AG10803 (cell line): ENCODE measurements at places on chromosomes 6 and 20.

DNA sequence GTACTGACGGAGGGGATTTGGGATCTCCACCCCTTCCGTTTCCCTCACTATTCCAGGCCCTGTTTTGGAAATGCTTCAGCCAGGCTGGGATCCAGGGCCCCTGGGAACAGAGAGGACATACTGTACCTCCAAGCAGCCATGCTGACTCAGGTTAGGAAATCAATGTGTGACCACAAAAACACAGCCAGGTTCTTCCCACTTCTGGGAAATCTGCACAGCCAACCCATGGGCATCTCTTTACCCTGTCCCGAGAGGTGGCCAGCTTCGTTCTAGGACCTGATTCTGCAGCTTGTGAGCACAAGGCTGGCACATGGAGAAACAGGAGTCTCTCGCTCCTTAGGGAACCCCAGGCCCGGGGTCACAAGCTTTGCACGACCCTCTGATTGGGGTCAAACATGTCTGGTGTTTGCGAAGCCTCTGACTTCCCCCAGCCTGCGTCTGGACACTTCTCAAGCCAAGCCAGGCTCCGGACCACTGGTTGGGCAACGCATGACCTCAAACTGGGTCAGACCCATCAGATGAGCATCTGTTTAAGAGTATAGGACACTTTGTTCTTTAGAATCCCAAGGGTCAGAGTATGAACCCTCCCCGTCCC lies 8.3 kb upstream of the TTPAL start:
- no peak for DNase-seq

DNA sequence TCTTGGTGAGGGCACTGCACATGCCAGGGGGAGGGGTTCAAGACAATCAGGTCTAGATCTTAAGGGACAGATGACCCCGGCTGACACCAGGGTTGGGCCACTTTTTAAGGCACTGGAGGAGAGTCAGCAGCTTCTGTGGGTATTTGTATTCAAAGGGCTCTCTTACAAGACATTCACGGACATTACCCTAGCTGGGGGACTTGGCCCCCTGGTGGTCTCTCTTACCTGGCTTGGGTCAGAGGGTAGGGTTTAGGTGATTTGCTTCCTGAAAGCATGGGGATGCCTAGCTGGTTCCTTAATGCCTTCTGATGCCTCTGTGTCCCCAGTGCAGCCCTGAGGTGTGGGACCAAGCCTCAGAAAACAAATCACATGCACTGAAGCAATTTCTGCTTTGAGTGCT lies 354.7 kb downstream of the CDC5L start:
- no peak for DNase-seq

GRCh38 chr20:25280574-25281535 lies 33.0 kb downstream of the PYGB start:
- no peak for DNase-seq

DNA sequence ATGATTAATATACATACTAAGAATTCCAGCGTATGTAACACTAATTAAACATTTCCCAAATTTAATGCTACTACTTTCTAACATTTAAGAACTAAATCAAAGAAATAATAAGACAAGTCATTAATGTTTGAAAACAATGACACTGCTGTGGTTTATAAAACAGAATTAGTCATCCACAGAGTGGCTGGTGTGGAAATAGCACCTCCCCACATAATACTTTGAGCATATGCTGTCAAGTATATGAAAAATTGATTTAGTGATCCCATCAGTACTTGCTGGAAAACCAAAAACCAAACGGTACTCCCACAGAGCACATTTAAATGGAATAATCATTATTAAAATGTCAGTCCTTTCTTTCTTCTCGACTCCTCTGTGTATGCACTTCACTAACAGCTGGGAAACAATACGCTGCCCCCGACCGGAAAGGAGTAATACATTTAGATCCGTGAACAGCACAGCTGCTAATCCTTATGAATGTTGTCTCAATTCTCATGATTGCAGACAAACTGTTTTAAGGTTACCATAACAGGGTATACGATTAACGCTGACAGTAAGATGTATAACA lies 78.4 kb downstream of the PREP start:
- peak; percentile 31 for DNase-seq

GRCh38 chr6:156345700-156346099 lies 431.5 kb upstream of the ARID1B start:
- no peak for DNase-seq

DNA sequence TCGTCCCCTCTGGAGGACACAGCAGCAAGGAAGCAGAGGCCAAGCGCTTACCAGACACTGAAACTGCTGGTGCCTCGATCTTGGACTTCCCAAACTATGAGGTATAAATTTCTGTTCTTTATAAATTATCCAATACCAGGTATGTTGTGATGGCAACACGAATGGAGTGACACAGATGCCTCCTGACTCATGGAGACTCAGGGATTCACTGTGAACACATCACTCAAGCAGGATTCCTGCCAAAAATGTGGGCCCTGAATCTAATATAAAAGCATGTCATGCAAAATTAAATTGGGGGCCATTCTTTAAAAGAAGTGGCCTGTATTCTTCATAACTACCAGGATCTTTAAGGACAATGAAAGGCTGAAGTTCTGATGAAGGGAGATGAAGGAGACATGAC lies 52.5 kb upstream of the SLC22A23 start:
- peak; percentile 41 for DNase-seq

GRCh38 chr20:60381643-60382400 lies 423.6 kb downstream of the CDH26 start:
- no peak for DNase-seq

DNA sequence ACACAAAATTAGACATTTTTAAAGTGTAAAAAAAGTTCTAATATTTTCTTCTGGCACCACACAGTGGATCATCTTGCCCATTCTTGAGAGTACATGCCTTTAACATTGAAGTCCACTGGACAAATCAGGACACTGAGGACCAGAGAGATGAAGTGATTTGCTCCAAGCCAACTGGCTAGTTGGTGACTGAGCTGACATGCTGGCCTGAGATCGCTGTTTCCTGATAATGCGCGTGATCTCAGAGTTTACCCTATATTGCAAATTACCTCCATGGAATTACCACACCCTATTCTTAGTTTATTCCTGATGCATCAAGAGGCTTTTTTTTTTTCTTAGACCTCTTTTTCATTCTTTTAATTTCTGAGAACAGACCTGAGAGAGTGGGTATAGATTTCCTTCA lies 432.8 kb downstream of the CD83 start:
- no peak for DNase-seq

- DNase-seq = no peak
Measured at GRCh38 chr6:134021396-134022122, 30.9 kb downstream of the SLC2A12 start.

DNA sequence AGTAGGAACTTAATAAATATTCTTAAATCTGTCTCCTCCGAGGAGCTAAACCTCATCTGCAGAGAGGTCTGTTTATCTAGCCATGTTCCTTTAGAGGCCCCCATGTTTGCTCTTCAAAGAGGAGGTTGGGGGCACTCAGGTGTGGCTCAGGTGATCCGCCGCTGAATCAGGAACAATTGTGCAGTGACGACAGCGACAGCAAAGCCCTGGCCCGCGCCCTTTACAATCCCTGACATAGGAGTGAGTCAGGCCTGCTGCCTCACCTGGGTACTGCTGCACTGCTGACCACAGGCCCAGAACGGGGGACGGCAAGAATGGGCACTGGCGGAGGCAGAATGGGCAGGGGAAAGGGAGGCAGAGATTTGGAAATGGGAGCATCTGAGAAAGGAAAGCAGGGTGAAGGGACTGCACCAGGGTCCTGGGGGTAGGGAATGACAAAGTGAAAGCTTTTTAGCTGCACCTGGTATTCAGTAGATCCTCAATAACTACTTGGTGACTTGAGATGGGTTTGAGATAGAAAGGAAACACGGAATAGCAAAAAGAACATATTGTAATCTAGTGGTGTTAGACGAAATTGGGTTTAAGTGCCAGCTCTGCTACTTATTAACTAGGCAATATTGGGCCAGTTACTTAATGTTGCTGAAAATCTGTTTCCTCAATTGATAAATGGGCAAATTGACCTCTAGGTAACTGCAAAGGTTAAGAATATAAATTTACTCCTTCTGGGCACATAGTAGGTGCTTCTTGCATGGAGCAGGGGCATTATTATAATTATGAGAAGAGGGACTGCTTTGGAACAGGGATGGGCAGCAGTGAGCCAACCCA lies 5.4 kb upstream of the IER3 start:
- no peak for DNase-seq

GRCh38 chr20:43949741-43950618 lies 35.3 kb downstream of the TOX2 start:
- no peak for DNase-seq

GRCh38 chr20:11267131-11267761 lies 593.4 kb upstream of the JAG1 start:
- DNase-seq = peak; percentile 92

DNA sequence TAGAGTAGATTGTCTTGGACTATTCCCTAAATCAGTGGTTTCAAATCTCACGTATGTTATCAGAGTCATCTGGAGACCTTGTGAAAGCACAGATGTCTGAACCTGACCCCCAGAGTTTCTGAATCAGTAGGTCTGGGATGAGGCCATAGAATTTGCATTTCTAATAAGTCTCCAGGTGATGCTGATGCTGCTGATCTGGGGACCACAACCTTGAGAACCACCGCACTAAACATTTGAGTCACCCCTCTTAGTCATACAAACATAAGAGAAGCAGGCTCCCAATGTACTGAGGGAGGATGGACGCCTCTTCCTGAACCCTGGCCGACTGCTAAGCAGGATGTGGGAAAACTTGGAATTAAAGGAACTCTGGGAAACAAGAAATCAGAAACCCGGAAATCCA lies 187.8 kb upstream of the PRDM1 start:
- peak; percentile 90 for DNase-seq

DNA sequence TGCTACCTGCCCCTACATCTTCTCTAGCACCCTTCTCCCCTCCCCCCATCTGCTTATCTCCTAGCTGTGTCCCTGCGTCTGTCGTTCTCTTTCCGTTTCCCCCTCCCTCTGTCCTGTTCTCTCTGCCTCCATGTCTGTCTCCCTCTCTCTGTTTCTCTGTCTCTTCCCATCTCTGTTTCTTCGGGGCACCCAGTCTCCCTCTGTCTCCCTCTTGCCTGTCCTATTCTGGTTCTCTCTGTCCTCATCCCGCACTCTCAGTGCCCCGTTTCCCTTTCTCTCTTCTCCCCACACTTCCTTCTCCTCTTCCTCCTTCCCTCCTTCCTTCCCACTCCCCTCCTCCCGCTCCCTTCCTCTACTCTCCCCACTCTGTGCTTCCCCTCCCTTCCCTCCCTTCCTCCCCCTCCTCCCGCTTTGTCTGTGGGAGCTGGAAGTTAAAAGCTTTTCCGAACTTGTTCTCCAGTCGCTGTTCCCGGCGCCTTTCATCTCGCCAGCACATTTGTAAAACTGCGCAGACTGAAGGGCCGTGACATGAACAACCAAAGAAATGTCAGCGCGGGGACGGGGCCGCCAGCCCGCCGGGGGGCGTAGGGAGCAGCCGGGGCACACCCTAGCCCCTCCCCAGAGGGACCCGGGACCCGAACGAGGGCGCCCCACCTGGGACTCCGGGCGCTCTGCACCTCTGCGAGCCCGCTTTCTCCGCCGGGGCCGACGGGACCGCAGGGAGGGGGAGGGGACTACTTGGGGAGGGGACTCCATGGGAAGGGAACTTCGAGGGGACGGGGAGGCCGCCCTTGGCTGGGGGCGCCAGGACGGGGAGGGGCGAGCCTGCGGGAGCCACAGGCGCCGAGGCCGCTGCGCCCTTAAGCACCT lies 4.0 kb upstream of the CDH22 start:
- DNase-seq = no peak

DNA sequence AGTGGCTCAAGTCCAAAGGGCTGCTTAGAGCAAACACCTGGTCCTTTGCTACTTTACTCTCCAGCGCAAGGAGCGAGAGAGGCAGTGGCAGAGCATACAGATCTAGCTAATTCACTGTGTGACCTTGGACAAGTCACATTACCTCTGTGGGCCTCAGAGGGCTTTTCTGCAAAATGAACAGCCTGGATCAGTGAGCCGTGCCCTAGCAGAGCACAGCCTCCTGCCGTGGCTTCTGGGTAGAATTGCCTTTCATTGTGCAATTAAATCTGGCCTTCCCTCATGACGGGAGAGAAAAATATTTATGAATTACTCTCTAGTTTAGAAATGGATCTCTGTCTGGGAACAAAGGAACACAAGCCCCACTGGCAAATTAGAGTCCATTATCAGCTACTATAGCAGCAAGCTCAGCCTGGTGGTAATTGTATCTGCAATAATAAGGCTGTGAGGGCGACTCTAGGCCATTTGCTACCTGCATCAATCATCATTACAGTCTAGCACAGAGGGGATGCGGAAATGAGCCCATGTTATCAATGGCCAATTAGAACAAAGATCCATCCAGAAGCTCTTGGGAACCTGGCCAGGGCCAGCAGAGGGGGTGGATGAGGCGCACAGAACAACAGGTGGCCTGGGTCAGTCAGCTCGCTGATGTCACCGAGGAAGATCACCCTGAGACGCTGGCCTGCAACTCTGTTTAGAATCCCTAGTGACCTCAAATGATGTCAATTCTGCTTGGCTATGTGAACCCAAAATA lies 114.2 kb upstream of the LY86 start:
- no peak for DNase-seq

- DNase-seq = peak; percentile 53
Measured at GRCh38 chr20:8375898-8376297, 243.8 kb downstream of the PLCB1 start.

DNA sequence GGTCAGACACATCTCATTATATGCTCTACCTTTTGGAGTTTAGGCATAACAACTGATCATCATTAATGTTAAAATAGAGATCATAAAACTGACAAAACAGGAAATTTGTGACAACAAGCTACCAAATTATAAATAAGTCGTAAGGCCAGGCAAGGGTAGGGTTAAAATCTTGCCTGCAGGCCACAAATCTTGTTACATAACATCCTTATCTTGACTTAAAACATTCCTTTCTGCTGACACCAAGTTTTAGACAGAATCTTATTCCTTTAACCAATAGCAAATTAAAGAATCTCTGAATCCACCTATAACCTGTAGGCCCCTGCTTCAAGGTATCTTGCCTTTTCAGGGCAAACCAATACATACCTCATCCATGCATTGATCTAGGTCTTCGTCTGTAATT lies 32.5 kb upstream of the NKAIN2 start:
- DNase-seq = no peak
